NCI-H1694 treated with DMSO at 0.1 percent for 48 hours (cell line): ENCODE measurements at places on chromosomes 11 and 22.

- DNase-seq: no peak
Observed at GRCh38 chr11:71432761-71433647, 15.2 kb downstream of the DHCR7 start.

GRCh38 chr11:24685821-24686220, 189.0 kb downstream of the LUZP2 start:
- DNase-seq: no peak

DNA sequence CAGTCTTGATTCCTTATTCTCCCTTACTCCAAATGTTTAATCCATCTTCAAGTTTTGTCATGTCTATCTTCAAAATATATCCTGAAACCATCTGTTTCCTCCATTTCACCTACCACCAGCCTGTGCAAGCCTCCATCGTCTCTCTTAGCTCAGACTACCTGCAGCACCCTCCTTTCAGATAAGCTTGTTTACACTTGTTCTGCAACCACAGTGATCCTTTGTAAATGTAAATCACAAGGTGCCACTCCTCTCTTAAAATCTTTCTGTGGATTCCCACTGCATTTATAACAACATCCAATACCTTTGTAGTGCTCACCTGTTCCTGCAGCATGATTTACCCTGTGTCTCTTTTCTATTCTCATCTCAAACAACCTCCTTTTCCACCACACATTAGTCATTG, 31.8 kb upstream of the GPR83 start:
- DNase-seq: no peak

- DNase-seq: no peak
Observed at GRCh38 chr11:36193721-36194120, 95.5 kb downstream of the COMMD9 start.

- no peak for DNase-seq
Observed at GRCh38 chr11:95082576-95083001, 7.1 kb upstream of the ENDOD1 start.

DNA sequence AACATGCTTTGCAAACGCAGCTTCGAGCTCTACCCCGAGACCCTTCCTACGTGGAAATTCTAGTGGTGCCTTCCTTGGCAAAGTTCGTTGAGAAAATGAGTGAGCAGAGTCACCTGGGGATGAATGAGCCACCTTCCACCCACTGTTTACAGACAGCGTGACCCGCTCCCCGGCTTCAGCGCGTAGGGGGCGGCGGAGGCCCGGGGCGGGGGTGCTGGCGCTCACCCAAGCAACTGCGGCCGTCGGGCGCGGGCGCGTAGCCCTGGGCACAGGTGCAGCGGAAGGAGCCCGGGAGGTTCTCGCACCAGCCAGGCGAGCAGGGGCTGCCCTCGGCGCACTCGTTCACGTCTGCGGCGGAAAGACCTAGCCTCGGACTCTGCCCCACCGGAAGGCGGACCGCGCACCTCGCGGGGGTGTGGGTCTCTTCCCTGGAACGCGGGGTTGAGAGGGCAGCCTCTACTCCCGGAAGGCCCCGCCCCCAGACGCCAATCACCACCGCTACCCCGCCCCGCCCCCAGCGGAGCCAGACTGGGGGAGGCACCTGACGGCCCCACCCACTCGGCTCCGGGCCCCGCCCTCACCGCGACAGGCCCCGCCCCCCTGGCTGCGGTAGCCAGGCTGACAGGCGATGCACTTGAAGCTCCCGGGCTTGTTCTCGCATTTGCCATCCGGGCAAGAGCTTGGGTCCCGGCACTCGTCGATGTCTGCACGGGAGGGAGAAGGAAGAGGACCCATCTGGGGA, 11.8 kb downstream of the LTBP3 start:
- DNase-seq: no peak

- DNase-seq: no peak
Observed at GRCh38 chr11:122214567-122214966, 98.6 kb upstream of the BLID start.

DNA sequence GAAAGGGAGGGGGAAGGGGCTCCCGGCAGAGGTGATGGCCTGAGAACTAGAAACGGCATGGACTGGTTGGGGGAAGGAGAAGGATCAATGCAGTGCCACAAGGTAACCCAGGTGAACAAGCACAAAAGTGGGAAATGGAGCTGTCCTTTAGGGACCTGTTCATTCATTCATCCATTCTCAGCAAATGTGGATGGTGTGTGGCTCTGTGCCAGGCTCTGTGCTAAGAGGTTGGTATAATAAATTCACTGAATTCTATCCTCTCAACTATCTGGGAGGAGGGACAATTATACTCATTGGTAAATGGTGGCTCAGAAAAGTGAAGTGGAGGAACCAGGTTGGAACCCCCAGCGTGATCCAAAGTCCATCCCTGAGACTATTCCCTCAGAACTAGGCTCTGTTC, 18.6 kb upstream of the ARAP1 start:
- DNase-seq: no peak

- no peak for DNase-seq
Observed at GRCh38 chr11:32333320-32333991, 101.9 kb downstream of the WT1 start.

DNA sequence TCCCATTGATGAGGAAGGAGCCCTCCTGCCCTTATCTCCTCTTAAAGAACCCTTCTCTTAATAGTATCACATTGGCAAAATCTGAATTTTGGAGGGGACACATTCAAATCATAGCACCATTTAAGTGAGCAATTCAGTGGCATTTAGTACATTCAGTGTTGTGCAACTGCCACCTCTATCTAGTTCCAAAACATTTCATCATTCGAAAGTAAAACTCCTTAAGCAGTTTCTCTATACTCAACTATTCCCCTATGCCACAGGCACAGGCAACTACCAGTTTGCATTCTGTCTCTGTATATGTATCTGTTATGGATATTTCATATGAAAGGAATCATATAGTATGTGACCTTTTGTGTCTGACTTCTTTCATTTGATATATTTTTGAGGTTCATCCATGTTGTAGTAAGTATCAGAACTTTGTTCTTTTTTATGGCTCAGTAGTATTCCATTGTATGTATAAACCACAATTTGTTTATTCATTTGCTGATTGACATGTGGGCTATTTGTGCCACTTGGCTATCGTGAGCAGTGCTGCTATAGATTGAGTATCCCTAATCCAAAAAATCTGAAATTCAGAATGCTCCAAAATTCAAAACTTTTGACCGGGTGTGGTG, 22.9 kb downstream of the FAR1 start:
- no peak for DNase-seq

DNA sequence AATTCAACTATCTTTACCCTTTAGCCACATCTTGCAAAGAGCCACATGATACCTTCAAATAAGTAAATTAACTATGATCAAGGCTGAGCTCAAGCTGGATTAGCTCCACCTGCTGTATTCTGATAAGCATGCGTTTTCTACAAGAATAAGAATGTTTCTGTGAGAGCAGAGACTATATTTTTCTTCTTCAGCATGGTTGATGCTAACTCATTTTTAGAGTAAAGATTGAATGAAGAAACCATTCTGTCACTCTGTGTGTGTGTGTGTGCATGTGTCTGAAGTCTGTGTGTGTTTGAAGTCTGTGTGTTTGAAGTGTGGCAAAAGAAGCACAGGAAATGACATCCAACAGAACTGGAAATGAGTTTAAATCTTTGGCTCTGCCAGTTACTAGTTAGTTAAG, 12.0 kb upstream of the LAYN start:
- DNase-seq: no peak

GRCh38 chr11:64029773-64030172, 6.0 kb upstream of the FLRT1 start:
- DNase-seq: no peak

DNA sequence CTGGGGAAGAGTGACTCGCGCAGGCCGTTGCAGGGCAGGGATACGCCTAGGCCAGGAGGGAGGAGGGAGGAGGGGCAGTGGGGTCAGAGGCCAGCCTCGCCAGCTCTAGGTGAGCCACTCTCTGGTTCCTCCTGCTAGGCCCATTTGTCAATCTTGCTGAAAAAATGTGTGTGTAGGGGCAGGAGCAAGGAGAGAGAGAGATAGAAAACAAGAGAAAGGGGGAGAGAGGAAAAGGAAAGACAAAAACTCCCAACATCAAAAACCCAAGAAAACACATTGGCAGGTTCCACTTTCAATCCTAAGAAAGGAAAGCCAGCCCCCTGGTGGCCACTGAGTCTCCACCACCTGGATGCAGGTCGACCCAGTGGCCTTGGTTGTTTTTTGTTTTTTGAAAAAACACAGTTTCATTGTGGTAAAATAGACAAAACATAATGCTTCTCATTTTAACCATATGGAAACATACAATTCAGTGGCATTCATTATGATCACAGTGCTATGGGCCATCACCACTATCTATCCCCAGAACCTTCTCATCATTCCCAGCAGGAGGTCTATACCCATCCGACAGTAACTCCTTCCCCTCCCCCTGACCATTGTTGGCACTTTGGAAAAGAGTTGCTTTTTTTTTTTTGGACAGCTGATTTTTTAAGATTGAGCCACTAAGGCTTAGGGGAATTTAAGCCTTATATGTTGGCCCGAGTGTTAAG, 10.9 kb downstream of the OMP start:
- DNase-seq: peak; percentile 24

GRCh38 chr22:22709719-22710445, 65.5 kb downstream of the GGTLC2 start:
- DNase-seq: no peak

DNA sequence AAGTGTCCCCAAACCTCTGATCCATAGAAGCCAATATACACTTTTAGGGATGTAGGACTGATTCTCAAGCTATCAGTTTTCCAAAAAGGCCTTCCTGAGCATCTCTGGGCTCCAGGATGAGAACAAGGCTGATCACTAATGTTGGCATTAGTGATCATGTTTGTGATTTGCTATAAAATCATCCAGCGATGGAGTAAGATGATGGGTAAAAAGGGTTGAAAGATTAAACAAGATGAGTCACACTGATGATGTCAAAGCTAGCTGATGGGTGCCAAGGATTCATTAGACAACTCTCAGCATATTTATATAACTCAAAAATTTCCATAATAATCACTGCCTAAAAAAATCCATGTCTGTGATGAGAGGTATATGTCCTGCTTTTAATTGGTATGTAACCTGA, 42.8 kb downstream of the ZNF280B start:
- DNase-seq: no peak

DNA sequence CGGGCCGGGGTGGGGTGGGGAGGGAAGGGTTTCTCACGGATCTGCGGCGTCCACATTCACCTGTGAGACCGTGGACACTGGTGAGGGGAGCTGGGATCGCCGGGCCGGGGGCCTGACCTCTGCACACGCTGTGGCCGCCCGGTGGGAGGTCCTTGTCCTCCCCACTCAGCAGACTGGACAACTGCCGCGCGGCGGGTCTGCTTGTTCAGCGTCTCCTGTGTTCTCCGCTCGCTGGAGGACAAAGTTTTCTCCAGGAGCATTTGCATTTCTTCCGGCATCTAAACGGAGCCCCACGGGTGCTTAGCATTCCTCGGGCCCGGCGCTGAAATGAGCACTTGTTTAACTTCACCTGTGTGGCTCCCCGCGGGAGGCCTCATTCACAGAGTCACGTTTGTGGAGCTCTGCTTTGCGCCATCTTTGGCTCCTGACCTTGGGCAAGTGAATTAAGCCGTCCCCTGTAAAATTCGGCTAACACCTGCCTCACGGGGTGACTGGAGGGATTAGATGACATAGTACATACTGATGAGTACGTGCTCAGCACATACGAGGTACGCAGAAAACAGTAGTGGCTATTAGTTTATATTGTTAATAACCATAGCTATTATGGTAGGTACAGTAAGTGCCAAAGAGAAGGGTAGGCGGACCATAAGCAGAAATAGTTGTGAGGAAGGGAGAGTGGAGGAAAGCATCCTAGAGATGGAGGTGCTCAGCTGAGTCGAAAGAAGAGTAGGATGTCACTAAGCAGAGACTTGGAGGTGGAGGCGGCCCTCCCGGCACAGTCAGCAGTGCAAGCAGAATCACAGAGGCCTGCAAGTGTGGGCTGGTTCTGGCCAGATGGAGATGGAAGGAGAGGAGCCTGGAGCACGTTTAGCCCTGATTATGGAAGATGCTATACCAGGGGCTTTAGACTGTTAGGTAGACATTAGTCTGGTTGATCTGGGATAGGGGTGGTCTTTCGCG, 885 bp downstream of the TRMU start:
- no peak for DNase-seq

- DNase-seq: no peak
Observed at GRCh38 chr11:116093481-116094270, 589.5 kb upstream of the CADM1 start.

- DNase-seq: no peak
Observed at GRCh38 chr11:36365907-36366306, 69.8 kb downstream of the PRR5L start.

- no peak for DNase-seq
Observed at GRCh38 chr11:29019960-29020683, 911.9 kb downstream of the METTL15 start.

DNA sequence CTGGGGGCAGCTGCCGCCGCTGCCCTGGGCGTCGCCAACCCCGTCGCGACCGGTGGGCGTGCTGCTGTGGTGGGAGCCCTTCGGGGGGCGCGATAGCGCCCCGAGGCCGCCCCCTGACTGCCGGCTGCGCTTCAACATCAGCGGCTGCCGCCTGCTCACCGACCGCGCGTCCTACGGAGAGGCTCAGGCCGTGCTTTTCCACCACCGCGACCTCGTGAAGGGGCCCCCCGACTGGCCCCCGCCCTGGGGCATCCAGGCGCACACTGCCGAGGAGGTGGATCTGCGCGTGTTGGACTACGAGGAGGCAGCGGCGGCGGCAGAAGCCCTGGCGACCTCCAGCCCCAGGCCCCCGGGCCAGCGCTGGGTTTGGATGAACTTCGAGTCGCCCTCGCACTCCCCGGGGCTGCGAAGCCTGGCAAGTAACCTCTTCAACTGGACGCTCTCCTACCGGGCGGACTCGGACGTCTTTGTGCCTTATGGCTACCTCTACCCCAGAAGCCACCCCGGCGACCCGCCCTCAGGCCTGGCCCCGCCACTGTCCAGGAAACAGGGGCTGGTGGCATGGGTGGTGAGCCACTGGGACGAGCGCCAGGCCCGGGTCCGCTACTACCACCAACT, 1.0 kb downstream of the FUT4 start:
- no peak for DNase-seq

- DNase-seq: peak; percentile 23
Observed at GRCh38 chr11:68659158-68659921, 25.0 kb upstream of the GAL start.

GRCh38 chr11:130478881-130479280, 30.4 kb downstream of the ADAMTS15 start:
- DNase-seq: no peak

GRCh38 chr11:22554221-22554620, 71.4 kb downstream of the FANCF start:
- DNase-seq: no peak

DNA sequence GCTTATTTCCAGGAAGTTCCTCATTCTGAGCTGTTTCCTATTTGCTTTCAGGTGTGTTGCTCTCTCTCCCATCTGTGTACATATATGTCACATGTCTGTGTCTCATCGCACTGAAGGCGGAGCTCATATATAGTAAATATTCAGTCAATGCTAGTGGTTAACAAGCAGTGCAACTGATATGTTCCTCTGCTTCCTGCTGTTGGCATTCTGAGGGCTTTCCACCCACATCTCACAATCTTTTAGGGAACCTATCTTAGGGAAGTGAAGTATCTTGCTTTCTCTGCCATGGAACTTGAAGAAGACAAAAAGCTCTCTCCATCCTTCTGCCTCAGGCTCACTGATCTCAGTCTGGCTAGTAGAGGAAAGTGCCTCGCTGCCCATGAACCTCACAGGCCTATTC, 139.8 kb downstream of the TTC17 start:
- DNase-seq: no peak

- DNase-seq: no peak
Observed at GRCh38 chr11:12842933-12843636, 166.0 kb upstream of the RASSF10 start.

GRCh38 chr22:42363892-42364291, 68.3 kb downstream of the NFAM1 start:
- no peak for DNase-seq
